Activated CD4-positive, alpha-beta memory T cell treated with anti-CD3 and anti-CD28 coated beads, Interleukin-2, amount 10 ng/mL, durations not matched to agents 7 days and 5 days (primary cell): ENCODE measurements at places on chromosomes 5 and 9. TPM values are rescaled to one million over a fixed set of nuclear protein-coding genes. Genes with fewer than 3 reads are reported as not detected.

The CFAP157 gene
- not detected for total RNA-seq

The PRRC1 gene
- 47.7 TPM for total RNA-seq

The IRX4 gene
- not detected for total RNA-seq

The PPP2CA gene
- 146 TPM for total RNA-seq

The PCDHB11 gene
- not detected for total RNA-seq

The INSYN2B gene
- not detected for total RNA-seq

The EQTN gene
- not detected for total RNA-seq

The C5orf34 gene
- 8.5 TPM for total RNA-seq

The CDC26 gene
- total RNA-seq = 38.5 TPM

The IL5 gene
- 3.3 TPM for total RNA-seq

The SLC27A4 gene
- 13.6 TPM for total RNA-seq

The LHX6 gene
- not detected for total RNA-seq

The MYMK gene
- not detected for total RNA-seq

The EGR1 gene
- total RNA-seq = 21.6 TPM
